ENCODE measurements at places on chromosomes 6 and 20.

- peak; percentile 89 for DNase-seq
Measured at GRCh38 chr6:26017632-26017966, 55.0 kb downstream of the TRIM38 start.

GRCh38 chr20:13858439-13858838 is 73.6 kb downstream of the NDUFAF5 start:
- DNase-seq = no peak

- DNase-seq = no peak
Measured at GRCh38 chr20:60361761-60362395, 403.7 kb downstream of the CDH26 start.

DNA sequence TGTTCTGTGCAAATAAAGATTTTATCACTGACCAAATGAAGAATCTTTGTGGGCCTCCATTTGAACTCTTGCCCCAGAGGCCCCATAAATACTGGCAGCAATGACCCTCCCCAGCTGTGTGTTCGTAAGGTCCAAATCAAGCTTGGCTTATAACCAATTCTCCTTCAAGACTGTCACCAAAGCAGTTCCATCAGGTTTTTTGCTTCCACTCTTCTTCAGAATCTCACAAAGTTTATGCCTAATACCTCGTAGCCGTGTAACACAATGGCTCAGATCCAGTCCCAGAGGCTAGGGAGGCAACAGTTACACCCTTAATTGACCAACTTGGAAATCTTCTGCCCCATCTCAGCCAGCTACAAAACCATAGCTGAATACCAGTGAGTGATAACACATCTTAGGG is 120.5 kb downstream of the HIVEP2 start:
- no peak for DNase-seq

GRCh38 chr6:150981095-150981494 is 115.6 kb downstream of the MTHFD1L start:
- no peak for DNase-seq

DNA sequence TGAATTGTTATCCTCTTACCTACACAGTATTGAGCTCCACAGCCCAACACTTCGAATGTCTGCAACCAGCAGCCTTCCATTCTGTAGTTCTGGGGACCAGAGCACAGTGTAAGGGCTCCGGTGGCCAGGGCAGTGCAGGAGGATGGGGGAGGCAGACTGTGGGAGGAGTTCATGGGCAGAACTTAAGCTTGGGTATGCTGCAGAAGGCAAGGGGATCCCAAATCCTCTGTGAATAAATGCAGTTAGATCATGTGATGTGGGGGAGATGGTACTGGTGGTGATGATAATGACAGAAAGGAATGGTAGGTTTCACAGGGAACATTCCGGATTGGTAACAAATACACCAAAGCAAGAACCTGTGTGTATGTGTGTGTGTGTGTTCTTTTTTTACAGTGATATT is 26.5 kb upstream of the CNKSR3 start:
- no peak for DNase-seq

DNA sequence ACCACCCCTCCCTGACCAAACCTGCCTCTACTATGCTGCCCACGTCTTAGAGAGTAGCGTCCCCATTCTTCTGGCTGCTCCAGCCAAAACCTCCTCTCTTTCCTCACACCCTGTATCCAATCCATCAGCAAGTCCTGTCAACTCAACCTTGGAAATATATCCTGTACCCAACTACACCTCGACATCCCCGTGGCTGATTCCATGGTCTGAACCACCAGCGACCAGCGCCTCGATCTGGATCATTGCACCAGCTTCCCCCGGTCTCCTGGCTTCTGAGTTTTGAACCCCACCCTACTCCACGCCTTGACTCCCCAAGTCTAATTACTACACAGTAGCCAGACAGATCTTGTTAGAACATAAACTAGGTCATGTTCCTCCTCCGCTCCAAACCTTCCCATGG is 9.8 kb downstream of the NRSN2 start:
- no peak for DNase-seq

DNA sequence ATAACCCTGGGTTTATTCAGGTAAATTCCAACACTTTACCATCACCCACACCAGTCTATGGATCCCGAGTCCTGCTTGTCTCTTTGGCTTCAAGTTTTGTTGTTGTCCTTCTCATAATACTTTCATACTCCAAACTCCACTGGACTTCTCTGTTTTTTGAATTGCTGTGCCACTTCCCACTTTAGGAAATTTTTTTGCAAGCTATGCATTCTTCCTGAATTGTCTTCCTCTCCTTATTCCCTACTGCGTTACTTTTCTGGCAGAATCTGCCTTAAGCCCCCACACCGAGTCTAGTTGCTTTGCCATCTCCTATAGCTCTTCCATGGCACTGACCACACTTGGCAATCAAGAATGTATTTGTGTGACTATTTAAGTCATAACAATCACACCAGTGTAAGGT is 96.1 kb downstream of the TSHZ2 start:
- DNase-seq = no peak

DNA sequence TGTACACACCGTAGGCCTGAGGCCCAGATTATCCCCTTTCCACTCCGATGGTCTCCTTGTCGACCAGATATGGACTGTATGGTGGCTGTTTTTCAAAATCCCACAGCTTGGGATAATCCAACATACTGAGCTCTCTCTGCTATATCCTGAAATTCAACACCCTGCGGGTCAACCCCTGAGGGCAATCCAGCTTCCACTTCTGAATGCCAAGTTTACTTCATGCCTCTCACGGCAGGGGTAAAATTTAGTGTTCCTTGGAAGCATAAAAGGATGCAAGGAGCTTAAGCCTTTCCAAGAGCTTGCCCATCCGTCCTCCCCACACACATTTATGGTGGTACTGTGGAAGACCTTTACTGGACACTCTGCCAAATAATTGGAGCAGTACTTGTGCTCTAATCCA is 90.7 kb downstream of the PLG start:
- no peak for DNase-seq

GRCh38 chr6:128478230-128479047 is 42.0 kb downstream of the PTPRK start:
- DNase-seq = no peak

DNA sequence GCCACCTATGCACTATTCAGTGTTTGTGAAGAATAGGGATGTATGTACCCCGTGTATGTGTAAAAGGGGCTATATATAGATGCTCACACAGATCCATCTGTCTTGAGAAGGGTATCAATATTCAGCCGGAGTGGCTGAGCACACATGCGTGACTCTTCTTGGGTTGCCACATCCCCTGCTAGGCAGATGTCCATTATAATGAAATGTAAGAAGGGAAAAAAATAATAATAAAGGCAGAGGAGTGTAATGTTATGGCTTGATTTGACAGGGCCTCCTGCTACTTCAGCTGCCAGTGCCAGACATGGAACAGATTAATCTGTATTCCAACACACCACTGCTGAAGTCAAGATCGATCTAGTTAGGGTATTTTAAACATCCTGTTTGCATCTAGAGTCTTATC is 74.2 kb upstream of the VSTM2L start:
- DNase-seq = no peak
